Activated naive CD8-positive, alpha-beta T cell treated with anti-CD3 and anti-CD28 coated beads, Interleukin-2, amount 50 U/mL, for 24 hours (primary cell): ENCODE measurements at places on chromosomes 3 and 15.

DNA sequence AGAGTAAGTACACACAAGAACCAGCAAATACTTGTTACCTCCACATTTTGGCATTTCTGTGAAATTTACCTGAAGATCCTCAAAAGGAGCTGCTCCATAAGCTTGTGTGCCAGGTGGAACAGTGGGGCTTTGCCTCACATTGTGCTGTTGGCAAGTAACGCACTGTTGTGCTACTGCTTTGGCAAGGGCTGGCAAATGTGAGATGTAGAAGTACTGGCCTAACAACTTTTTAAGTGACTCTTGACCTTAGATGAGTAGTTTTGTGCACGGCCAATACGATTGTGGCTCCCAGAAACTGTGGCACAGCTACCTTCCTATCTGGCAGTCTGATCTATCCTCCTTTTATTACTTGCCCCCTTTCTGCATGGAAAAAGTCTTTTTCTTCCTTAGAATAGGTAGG lies 337.0 kb downstream of the KCNH8 start:
- no peak for DNase-seq

- DNase-seq: no peak
Observed at GRCh38 chr3:54378184-54378583, 255.8 kb downstream of the CACNA2D3 start.

- no peak for DNase-seq
Observed at GRCh38 chr15:39272901-39273300, 308.0 kb upstream of the THBS1 start.

GRCh38 chr3:41907330-41908073 lies 54.4 kb downstream of the ULK4 start:
- DNase-seq: no peak

DNA sequence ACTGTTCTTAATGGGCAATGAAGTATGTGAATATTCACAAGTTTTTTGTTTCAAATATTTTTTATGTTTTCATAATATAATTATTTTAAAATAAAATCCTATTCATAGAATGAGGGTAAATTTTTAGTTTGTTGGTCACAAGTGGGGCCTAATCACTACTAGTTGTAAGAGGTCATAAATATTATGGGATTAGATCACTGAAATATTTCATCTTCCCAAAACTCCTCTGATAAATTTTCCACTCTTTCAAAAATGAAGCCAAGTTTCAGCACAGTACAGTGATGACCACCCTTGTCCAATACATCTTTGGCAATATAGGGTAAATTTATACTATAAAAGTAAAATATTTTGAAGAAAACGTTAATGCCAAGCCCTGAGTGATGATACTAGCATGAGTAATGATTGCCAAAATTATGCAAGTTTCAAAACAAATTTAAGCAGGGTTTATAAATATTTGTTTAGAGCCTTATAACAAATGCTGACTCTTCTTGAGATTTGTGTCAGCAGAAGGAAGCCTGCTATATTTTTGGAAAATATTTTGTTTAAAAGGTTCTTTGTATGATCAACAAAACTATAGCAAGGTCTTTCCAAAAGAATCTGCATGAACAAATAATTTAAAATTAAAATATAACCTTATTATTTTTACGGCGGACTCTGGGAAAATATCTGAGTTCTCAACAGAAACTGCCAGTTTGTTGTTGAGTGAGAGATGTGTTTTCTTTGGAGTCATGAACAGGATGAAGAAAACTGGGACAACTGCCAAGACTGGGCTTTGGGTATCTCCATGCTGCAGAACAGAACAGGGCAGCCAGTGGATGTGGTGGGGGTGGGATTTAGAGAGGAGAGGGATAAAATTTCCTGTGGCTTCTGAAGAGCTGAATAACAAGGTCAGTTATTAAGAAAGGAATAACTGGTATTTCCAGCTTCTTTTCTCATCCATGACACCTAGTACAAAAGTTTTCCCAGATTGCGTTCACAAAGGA lies 17.9 kb upstream of the TM4SF1 start:
- DNase-seq: no peak

DNA sequence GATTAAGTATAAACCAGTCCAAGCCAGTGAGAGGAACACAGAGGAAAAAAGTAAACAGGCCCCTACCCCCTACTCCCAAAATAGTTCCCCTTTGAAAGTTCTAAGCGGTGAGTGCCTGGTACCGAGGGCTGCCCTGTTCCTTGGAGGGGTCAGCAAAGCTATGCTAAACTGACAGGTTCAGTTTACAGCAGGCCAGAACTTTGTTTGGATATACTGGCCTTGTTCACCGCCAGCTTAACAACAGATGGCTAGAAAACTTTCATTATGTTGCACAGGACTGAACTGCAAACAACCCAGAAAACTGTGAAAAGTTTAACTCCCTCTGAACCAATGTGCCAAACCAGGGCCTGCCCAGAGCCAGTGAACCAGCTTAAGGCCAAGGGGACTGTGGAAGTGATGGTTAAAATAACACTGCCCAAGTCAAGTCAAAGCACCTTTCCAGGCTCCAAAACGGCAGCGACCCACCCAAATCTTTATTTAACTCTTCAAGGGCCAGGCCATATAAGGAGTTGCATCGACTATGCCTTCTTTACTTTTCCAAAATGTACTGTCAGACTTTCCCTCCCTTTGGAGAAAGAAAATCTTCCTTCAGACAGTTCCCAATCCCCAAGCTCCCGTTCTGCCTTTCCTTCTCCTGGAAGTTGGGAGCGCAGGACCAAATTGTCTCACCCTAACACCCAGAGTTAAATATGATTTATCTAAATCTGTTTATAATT lies 448.0 kb downstream of the FOXP1 start:
- no peak for DNase-seq

DNA sequence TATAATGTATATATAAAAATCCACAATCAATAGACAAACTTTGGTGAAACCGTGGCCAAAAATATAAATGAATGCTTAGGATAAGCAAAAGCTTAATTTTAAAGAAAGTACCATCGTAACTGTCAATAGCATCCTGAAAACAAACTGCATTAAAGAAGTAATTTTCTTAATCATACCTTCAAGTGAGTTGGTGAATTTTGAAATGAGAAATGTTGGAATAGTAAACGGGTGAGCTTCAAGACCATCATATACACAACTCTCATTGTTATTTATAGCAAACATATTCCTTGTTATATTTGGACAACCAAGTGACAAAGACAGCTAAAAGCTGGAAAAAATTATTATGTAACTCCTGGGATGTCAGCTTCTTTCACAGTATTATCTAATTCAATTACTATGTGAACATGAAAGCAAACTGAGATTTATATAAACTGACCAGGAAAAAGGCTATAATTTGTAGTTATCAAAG lies 3.7 kb downstream of the DAZL start:
- DNase-seq: no peak

DNA sequence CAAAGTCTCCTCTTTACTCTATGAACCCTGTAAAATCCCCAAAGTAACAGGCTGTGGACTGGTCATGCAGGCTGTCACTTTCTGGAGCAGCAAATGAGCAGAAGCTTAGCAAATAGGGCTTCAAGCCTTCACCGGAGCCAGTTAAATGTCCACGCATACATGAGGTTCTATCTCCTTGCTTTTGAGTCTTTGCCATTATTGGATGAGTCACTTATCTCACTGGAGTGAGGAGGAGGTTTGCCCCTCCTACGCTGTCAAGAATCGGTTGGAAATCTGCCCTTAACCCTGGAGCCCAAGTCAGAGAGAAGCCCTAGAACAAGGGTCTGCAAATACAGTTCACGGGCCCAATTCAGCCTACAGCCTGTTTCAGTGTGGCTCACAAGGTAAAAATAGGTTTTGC lies 126.1 kb upstream of the CTNNB1 start:
- no peak for DNase-seq
